ENCODE measurements at places on chromosomes 11 and 22.
A peak's percentile ranks its signal among the peaks of the same experiment; 100 is the strongest.

DNA sequence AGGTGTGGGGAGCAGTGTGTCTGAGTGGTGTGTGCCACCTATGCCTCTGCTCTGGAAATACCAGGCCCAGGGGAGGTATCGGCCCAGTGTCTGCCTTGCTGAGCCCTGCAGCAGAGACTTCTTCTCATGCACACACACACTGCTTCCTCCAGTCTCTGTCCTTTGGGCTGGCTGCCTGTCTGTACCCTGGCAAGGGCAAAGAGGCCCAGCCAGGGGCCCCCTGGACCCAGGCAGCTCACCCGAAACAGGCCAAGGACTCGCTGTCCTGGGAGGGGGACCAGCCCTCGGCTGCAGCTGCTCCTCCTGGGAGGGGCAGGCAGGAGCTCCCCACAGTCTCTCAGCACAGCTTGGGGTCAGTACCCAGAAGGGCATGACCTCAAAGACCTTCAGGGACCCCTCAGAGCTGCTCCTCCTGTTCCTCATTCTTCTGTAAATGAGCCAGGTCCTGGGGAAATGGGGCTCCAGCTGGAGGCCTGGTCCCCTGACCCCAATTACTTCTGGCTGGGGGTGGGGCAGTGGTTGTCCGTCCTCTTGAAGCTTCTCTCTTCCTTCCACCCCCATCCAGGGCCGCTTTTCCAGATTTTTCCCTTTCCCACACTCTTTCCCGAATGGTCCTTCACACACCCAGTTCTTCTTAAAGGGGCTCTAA lies 24.5 kb upstream of the ALX4 start:
- DNase-seq = no peak

- DNase-seq = no peak
Observed at GRCh38 chr11:118670063-118670462, 9.4 kb downstream of the TREH start.

- no peak for DNase-seq
Observed at GRCh38 chr11:33334627-33335026, 77.4 kb downstream of the HIPK3 start.

DNA sequence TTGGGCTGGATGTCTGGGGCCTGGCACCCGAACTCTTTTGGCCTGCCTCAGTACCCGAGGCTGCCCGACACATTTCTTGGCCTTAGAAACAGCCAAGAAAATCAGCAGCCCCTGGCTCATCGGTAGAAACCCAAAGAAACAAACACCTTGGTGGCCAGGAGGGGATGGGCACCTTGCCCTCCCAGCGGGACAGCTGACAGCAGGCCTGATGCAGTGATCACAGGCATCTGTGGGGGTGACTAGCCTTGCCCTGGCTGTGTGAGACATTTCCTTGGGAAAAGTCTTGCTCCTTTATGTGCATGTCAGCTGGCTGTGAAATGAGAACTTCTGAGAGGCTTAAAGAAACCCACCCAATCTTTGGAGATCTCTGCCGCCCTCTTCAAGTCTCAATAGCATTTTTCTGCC lies 60.9 kb downstream of the SMIM38 start:
- no peak for DNase-seq

DNA sequence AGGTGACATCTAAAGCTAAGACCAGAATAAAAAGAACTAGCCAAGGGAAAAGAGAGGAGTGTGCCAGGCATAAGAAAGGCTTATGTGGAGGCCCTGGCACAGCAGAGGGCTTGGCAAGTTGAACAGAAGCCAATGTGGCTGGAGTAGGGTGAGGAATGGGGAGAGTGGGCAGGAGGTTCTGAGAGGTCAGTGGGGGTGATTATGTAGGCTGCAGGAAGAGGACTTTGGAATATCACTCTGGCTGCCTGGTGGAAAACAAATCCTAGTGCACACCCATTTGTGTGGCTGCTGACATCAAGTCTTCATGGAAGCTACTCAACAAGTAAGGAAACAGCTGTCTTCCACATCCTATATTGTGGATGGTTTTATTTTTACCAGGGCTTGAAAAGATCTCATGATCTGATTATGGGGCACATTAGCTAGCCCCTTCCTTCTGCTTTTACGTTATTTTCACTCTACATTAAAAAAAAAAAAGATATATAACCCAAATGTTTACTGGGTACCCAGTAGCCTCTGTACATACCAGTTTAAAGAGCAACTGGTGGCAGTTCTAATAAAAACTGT lies 3.4 kb downstream of the MRPL16 start:
- DNase-seq = no peak

GRCh38 chr11:29336727-29337575 lies 679.9 kb downstream of the KCNA4 start:
- DNase-seq = no peak

- no peak for DNase-seq
Observed at GRCh38 chr11:12182676-12183541, 72.5 kb downstream of the MICAL2 start.

DNA sequence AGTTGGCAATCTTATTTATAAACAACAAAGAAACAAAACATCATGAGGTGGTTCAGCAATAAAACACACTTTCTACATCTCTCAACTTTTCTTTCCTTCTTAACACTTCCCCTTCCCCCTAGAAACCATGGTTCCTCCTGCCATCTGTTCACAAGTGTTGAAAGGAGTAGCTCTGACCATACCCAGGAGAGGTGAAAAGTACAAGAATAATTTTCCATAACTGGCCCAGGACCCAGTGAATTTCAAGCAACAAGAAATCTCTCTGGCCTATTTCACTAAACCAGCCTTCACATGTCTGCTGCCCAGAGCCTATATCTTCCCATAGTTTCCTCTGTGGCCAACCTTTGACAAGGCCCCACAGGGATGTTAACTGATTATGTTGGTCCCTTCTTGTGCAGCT lies 98.2 kb upstream of the CEP126 start:
- DNase-seq = no peak

GRCh38 chr11:120622189-120622875 lies 110.8 kb downstream of the GRIK4 start:
- DNase-seq = peak; percentile 58

DNA sequence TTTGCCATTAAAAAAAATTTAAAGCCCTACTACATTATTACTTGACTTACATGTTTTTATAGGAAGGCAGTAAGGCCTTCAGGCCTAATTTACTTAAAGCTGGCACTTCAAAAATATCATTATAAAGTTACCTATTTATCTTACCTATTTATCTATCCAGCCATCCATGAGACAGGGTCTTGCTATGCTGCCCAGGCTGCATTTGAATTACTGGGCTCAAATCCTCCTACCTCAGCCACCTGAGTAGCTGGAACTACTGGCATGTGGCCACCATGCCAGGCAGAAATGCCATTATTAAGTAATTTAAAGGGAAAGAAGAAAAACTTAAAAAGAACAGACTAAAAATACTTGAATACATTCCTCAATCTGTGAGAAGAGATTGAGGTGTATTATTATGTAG lies 60.3 kb upstream of the CLNS1A start:
- DNase-seq = no peak

- no peak for DNase-seq
Observed at GRCh38 chr22:24209016-24209415, 27.7 kb downstream of the SUSD2 start.

DNA sequence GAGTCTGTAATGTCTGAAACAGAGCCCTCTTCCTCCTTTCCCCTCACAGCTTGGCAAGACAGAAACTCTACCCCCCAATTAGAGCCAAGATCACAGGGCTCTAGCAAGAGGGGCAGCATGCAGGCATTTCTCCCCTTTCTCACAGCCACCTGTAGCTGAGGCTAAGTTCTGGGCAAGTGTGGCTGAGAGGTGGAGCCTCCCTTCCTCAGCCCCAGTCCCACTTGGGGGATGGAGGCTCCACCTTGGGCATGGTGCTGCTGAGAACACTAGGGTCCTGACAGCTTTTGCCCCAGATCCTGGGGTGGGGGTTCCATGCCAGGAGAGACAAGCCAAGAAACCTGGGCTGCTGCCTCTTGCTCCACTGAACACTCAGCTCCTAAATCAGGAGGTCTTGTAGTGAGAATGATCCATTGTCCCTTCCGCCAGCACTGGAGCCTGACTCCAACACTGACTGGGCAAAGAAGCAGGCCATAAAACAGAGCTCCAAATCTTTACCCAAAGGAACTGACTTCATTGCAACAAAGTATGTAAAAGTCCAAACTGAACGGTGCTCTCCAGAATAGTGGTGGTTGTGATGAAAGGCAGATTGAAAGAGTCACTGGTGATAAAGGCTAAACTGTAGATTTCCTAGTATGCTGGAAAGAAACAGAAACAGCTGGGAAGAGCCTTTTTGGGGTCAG lies 25.6 kb downstream of the NARS2 start:
- DNase-seq = no peak

DNA sequence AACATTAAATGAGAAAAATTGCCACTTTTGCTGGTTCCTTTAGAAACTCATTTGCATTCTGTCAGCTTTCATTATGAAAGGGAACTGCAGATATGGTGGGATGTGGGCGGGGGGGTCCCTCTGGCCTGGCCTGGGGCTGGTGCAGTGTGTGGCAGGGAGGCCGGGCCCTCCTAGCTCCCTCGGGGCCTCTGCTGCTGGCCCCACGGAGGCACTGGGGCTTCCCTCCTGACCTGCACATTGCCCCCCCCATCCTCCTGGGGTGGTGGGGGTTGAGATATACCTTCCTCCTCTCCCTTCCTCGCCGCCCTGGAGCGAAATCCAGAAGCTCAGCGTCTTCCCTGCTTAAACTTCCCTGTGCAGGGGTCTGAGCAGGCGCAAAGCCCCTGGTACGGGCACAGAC lies 1005.9 kb downstream of the BRD1 start:
- DNase-seq = no peak

DNA sequence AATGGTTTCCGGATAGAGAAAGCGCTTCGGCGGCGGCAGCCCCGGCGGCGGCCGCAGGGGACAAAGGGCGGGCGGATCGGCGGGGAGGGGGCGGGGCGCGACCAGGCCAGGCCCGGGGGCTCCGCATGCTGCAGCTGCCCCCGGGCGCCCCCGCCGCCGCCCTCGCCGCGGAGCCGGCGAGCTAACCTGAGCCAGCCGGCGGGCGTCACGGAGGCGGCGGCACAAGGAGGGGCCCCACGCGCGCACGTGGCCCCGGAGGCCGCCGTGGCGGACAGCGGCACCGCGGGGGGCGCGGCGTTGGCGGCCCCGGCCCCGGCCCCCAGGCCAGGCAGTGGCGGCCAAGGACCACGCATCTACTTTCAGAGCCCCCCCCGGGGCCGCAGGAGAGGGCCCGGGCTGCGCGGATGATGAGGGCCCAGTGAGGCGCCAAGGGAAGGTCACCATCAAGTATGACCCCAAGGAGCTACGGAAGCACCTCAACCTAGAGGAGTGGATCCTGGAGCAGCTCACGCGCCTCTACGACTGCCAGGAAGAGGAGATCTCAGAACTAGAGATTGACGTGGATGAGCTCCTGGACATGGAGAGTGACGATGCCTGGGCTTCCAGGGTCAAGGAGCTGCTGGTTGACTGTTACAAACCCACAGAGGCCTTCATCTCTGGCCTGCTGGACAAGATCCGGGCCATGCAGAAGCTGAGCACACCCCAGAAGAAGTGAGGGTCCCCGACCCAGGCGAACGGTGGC lies 15.7 kb downstream of the PIK3IP1 start:
- no peak for DNase-seq

DNA sequence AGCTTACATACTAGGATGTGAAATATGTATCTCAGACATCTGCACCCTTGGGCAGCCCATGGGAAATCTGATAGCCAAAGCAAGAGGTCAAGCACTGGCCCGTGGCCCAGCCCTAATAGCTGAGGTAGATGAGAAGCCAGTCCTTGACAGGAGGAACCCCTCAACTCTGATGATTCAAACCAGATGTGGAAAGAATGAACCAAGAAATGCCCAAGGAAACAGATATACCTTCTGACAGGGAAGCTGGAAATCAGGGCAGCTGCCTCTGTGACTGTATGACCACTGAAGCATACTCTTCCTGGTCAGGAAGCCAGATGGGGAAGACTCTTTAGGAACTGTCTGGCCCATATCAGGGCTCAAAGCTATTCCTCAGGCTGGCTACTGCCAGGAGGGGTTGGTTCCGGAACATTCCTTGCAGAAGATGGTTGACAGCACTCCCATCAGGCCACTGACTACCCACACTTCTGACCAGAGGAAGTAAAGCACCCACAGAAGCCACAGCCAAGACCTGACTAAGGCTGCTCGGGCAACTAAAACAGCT lies 124.2 kb downstream of the SWAP70 start:
- DNase-seq = no peak

GRCh38 chr11:7494086-7494745 lies 8.9 kb downstream of the OLFML1 start:
- no peak for DNase-seq

GRCh38 chr11:41201156-41201555 lies 258.3 kb downstream of the LRRC4C start:
- peak; percentile 16 for DNase-seq

DNA sequence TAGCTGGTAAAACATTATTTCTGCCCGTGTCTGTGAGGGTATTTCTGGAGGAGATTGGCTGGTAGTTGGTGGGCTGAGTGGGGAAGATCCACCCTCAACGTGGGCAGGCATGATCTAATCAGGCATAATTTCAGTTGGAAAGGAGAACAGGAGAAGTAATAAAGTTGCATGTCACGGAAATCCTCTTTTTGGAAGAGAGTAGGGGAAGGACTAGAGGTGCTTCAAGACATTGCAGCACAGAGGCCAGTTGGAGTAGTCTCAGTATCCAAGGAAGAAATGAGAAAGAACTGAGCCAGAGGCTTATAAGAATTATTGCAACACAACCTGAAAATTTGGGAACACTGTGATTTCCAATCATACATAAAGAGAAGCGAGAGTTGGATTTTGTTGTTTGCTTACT lies 1155.1 kb downstream of the FAM181B start:
- DNase-seq = no peak

GRCh38 chr11:123585206-123585605 lies 69.2 kb downstream of the SCN3B start:
- DNase-seq = no peak

GRCh38 chr11:56852131-56852530 lies 103.6 kb upstream of the OR9G4 start:
- no peak for DNase-seq

DNA sequence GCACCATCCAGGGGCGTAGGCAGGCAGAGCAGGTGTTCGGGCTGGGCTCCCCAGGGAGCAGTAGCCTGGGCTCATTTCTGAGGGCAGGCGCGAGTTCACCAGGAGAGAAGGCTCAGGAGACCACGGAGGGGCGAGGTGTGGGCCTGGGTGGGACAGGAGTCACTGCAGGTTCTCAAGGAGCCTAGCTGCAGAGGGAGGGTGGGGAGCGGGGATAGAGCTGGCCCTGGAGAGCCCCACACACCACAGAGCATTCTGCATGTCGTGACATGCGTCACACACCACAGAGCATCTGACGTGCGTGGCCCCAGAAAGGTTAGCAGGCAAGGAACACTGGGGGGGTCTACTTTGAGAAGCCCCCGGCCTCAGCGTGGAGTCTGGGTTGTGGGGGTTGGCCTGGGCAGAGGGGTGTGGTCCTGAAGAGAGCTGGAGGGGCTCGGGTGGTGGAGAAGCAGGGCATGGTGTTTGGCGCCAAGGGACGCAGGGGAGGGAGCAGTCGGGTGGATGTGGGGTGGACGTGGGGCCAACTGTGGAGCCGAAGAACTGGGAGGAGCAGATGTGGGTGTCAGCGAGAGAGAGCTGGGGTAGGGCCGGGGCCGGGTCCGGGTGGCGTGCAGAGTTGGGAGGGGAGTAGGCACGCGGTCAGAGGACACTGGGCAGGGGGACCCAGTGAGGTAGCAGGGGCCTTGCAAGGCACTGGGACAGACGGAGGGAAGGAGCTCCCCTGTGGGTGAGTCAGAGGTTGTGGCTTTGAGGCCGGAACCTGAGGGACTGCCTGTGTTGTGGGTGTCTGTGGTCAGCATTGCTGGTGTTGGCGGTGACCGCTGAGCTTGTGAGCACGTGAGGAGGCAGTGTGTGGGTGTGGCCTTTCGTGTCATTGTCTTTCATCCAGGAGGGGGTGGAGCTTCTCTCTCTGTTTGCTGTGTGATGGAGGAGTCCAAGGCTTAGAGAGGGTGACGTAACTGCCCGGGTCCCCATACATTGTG lies 25.5 kb downstream of the CTTN start:
- no peak for DNase-seq
